ENCODE measurements at places on chromosomes 7 and 10.

- no peak for DNase-seq
These were observed 155.6 kb upstream of the FAM13C start for GRCh38 chr10:59517996-59518395.

- DNase-seq, result no peak
These were observed 78.1 kb downstream of the ARL4A start for GRCh38 chr7:12765431-12766100.

DNA sequence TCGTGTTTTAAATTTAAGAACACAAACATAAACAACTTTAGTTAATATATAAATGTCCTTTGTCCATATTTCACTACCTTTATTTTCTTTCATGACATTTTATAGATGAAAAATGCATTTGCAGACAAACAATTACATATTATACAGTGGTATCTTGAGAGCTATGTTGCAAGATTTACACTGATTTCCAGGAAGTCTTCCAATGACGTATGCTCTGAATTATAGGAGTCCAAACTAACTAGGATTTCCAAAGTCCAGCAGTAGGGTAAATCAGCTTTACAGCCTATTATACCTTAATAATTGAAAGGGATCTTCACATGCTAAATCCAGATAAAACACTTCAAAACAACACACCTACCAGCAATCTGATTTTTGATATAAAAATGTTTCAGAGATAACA lies 69.4 kb downstream of the HYCC1 start:
- DNase-seq, result no peak

GRCh38 chr10:49585387-49585786 lies 24.7 kb upstream of the SLC18A3 start:
- DNase-seq, result no peak

DNA sequence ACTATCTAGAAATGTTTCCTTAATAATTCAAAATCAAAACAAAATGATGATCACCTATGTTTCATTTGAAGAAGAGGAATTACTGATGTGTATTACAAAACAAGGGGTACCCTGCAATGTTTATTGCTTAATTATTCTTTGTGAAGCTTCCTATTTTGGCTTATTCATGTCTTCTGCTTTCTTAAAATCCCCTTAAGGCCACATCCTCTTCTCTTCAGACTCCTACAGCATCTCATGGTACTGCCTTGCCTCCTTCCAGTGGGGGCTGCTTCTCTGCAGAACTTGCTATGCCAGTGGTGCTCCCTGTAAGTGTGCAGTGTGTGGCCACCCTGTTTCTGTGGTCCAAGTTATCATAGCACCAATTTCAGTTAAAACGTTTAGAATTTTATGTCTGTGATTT lies 35.0 kb downstream of the CCDC146 start:
- no peak for DNase-seq

Data from Jurkat, Clone E6-1 (cell line).